ENCODE measurements at places on chromosomes 11 and 22.
A peak's percentile ranks its signal among the peaks of the same experiment; 100 is the strongest.

DNA sequence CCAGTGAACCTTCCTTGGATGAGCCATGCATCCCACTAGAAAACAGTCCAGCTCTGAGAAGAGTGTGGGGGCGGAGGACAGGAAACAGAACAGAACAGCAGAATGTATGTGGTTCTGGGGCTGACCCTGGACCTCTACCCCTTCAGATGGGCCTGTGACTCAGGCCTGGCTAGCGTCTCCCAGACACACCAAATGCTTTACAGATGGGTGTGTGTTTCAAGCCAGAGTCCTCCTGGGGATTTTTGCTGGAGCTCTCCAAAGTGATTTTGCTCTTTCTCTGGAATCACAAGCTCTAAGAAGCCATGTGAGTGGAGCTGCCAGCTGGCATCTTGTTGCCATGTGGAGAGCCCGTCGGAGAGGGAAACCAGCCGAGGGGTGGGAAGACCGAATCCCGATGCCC, 13.2 kb upstream of the C1QTNF4 start:
- DNase-seq, result peak; percentile 91

DNA sequence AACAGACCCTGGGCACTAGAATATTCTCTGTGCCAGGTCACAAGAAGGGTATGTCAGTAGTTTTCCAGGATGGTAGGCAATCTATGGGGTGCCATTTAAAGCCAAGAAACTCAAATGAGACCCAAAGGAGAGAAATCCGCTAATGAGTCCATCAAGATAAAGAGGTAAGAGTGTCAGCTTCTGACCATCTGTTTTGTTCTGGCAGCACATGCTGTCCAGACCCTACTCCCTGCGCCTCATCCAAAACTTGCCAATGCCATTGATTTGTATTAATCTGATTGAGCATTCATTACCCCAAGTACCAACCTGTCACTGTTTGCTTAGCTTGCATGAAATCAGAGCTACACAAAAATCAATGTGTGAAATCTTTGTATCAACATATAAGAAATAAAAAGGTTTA, 229.0 kb downstream of the BLID start:
- DNase-seq, result no peak

GRCh38 chr11:64745189-64745520, 1.2 kb upstream of the RASGRP2 start:
- no peak for DNase-seq

DNA sequence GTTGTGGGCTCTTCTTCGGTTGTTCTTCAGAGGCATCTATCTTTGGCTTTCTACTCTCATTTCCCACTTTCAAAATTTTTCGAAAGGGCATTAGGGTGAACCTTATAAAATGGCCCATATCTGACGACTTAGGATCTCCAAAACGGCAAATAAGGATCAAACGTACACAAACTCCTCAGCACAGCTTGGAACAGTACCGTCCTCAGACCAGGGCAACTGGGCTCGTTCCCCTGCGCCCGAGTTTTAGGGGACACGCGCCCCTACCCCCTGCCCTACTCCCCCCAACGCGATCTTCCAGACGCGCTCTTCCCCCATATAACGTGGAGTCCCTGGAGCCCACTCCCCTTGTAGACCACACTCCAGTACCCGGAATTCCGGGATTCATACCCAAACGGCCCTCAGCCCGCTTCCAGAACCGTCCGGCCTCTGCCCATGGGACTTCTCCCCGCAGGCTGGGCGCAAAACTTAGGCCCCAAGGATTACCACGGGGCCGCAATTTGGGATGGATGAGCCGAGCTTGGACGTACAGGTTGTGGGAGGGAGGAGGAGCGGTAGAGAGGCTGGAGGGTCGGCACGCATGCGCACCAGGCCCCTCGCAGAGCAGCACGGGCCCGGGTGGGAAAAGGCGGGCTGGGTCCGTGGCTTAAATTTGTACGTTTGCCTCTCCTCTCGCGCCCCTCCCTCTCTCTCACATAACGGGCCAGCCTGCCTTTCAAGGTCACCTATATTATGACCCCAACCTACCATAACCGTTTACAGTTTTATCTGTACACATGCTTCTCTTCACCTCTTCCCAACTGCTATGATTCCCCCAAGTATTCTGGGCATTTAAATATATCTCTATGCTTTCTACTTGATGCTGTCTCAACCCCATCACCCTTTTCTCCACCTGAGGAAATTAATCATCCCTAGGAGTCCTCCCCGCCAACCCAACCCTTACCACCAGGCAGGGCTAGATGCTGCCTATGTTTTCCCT, 3.4 kb downstream of the CCDC89 start:
- DNase-seq, result peak; percentile 61

- no peak for DNase-seq
Measured at GRCh38 chr22:26264162-26264561, 94.9 kb downstream of the SEZ6L start.

- no peak for DNase-seq
Measured at GRCh38 chr22:45677063-45677462, 5.4 kb downstream of the ATXN10 start.

DNA sequence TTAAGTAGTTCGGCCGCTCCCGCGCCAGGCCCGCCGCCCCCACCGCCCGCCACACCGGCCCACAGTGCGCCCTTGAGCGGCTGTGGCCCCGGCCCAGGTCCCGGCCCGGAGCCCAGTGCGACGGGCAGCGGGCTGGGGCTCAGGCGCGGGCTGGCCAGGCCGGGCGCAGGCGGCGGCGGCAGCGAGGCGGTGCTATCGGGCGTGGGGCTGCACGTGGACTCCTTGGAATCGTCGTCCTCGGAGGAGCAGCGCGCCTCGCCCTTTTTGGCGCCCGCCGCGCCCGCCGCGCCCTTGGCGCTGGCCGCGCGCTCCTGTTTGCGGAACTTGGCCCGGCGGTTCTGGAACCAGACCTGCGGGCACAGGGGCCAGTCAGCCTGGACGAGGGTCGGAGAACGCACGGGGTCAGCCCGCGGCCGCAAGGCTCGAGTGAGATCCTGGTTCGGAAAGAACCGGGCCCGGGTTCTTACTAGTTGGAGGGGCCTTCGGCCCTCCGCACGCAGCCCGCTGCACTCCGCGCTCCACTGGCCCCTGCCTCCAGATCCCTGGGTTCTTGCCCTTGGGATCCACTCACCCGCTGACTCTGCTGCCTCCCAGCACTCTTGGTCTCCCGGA, 4.0 kb downstream of the PHOX2A start:
- peak; percentile 33 for DNase-seq

- DNase-seq, result peak; percentile 34
Measured at GRCh38 chr11:111977146-111978027, 40.2 kb downstream of the DIXDC1 start.

- DNase-seq, result no peak
Measured at GRCh38 chr22:50715776-50716175, 22.2 kb upstream of the ACR start.

DNA sequence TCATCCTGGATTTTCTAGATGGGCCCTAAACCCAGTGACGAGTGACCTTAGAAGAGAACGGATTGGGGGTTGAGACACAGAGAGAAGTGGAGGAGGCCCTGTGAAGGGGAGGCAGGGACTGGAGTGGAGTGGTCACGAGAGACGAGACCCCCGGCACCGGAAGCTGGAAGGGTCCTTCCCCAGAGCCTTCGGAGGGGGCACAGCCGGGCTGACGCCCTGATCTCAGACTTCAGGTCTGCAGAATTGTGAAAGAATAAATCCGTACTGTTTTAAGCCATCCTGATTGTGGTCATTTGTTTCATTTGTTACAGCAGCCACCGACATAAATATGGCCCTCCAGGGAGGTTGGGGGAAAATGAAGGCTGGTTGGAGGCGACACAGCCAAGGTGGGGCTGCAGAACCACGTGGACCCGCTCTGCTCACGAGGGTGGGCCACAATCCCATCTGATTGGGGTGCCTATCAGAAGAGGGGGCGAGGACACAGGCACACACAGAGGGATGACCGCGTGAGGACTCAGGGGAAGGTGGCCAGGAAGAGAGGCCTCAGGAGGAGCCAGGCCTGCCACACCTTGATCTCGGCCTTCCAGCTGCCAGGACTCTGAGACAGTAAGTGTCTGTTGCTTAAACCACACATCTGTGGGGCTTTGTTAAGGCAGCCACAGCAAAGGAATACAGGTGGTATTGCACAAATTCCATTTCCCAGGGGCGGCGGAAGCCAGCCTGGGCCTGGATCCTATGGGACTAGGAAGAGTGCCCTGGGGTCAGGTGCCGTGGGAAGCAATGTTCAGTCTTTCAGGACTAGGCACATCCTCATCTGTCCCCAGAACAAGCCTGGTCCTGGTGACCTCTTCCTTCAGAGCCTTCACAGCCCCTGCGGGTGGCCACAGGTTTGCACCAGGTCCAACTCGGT, 73.3 kb upstream of the SHANK2 start:
- DNase-seq, result no peak

DNA sequence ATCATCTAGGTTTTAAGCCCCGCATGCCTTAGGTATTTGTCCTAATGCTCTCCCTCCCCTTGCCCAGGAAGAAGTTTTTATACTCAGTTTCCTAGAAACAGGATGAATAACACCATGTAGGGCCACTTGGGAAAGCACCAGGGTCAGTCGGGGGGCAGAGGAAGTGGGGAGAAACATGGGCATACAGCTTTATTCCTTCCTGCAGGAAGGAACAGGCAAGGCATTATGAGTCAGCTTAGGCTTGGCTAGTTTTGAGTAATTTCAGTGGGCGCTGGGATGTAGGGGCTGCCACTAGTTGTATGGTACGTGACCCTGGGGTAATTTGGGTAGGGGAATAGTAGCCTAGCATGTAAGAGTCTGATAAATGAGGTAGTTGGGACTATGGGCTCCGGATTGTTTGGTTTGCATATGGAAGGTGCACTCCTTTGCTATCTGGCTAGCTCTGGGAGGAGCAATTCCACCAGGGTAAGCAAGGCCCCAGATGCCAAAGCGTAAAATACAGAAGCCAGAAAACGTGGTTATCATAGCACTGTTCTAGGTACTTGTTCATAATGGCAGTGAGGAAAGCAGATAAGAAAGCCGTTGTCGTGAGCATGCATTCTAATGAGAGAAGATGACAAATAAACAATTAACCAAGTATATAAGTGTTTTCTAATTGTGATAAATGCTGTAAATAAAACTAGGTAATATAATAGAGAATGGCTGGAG, 24.8 kb downstream of the ACER3 start:
- peak; percentile 14 for DNase-seq

DNA sequence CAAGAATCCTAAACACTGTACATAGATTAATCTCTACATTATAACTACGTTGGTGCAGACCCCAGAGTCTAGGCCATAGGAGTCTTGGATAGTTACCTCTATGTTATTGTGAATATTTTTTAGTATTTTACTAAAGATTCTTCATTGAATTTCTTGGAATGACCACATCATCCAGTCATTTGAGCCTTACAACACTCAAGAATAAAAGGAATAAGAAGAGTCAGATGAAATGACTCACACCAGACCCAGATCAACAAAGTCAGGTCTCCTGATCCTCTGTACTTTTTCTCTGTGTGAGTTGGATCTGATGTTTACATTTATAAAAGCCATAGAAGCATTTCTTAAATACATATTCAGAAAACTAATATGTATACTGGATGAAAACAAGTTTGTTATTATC, 179.2 kb upstream of the ARHGAP20 start:
- DNase-seq, result peak; percentile 31

DNA sequence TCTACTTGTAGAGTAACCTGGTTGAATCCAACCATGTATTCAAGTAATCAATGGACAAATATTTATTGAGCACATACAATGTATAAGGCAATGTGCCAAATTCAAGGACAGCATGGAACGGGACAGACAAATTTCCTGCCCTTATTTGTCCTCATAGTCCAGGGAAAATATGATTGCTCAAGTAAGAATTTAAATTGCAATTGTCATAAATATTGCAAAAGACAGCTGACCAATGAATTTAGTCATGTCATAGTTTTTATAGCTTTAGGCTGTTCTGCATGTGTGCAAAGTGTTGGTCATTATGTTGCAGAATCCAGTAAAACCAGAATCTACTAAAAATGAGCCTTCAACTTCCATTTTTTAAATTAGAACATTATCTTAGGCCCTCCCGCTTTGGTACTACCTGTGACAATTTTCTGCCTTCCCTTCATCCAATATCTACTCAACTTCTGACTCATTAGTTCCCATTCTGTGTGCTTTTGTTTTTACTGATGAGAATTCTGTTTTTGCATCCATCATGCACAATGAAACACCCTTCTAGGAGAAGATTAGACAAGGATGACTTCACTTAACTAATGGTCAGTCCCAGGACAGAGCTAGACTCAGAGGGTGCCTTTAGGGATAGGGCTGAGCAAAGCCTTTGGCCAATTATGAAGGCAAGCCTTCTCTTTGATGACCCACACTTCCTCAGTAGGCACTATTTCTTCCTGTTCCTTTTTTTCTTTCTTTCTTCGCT, 45.8 kb upstream of the FIBIN start:
- DNase-seq, result peak; percentile 83

DNA sequence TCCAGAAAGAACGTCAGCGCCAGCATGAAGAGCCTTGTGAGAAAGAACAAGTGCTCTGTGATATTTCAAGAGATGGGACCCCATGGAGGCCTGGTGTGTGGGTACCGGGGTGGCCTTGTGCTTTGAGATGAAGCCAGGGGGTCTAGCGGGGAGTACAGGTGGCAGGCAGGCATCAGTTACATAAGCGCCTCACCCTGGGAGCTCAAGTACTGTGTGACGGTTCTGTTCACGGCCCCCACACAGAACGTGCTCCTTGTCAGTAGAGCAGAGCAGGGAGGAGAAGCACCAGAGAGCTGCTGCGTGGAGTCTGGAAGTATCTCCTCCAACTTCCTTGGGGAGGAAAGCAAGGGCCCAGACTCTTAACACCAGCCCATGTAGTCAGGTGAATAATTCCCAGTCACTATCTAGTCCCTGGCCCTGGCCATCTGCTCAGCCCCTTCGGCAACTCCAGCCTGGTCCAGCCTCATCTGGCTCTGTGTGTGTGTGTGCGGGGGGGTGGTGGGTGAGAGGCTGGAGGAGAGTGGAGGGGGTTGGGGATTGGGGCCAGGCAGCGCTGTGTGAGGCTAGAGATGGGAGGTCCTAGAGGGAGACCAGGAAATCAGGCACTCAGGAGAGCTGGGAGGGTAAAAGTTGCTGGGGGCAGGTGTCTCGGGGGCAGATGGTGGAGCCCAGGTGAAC, 32.4 kb downstream of the MCM5 start:
- no peak for DNase-seq

- no peak for DNase-seq
Measured at GRCh38 chr11:64544616-64545296, 46.3 kb upstream of the SLC22A12 start.

DNA sequence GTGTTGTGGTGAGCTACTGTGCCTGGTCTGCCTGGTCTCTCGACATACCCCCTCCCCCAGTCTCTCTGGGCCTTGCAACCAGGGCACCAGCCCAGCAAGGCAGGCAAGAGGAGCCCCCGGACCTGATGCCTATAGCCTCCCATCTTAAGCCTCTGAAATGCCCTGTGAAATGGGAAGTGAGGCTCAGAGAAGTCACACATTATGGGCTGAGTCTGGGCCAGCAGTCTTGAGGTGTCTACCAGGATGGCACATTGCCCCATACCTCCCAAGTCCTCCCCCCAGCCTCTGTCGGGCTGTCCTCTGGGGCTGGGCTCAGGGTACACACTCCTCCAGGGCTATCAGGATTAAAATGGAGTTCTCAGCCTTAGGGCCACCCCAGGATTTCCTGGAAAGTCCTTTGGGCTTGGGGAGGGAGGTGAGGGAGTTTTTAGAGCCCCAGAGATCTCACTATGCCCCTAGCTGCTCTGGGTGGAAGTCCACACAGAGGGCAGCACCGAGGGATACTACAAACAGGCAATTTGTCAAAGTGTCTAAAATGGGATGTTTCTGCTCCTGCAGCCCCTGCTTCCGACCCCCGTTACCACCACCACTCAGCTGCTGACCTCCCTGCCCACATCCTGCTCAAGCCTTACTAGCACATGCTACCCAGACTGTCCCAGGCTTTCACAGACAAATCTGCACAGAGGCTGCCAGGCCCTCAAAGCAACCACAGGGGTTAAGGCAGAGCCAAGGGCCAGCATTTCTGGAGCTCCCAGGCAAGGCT, 3.1 kb upstream of the SH3BP1 start:
- peak; percentile 70 for DNase-seq

All from AG10803 (cell line).